ENCODE measurements at places on chromosomes 11 and 22. TPM values are rescaled to one million over a fixed set of nuclear protein-coding genes. Genes with fewer than 3 reads are reported as not detected.
A peak's percentile ranks its signal among the peaks of the same experiment; 100 is the strongest.

GRCh38 chr11:80960381-80961029 lies 1519.7 kb upstream of the TENM4 start:
- no peak for DNase-seq

Gene C22orf15
- 1.3 TPM for total RNA-seq

- DNase-seq, result no peak
Observed at GRCh38 chr11:129282634-129283033, 90.5 kb upstream of the ARHGAP32 start.

Gene CASP5
- not detected for total RNA-seq

GRCh38 chr22:21760640-21761039 lies 25.0 kb upstream of the YPEL1 start:
- no peak for DNase-seq

GRCh38 chr11:78339483-78339882 lies 78.1 kb downstream of the GAB2 start:
- no peak for DNase-seq

GRCh38 chr11:79236541-79236971 lies 204.3 kb downstream of the TENM4 start:
- DNase-seq, result no peak

Gene EMID1
- not detected for total RNA-seq

DNA sequence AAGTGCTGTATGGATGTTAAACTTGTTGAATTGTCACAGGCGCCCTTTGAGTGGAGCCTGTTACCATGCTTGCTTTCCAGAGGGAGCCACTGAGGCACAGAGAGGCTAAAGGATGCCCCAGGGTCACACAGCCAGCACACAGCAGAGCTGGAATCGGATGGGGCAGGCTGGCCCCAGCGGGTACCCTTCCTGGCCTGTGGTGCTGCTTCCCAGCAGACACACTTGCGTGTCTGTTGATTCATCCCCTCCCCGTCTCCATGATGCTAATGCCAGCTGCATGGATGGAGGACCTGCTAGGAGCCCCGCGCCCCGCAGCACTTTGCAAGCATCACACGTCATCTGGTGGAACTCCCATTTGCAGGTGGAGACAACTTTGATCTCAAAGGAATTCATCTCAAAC lies 52.4 kb upstream of the SHISAL1 start:
- no peak for DNase-seq

GRCh38 chr11:130211781-130212401 lies 52.3 kb downstream of the ST14 start:
- no peak for DNase-seq

DNA sequence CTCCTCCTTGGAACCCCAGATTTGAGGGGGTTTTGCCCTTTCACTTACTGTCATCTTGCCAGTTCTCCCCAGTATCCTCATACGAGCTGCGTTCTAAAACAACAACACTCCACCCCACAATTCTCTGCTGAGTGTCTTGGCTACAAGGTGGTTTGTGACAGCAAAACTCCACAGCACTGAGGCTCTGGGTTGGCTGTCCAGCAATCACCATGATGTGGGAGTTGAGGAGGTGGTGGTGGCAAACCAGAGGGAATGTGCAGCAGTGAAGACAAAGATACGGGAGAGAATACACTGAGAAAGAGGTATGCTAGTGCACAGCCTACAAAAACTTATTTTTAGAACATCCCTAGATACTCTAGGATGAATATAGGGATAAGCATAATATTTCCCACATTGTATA lies 335.0 kb downstream of the C11orf87 start:
- DNase-seq, result no peak

GRCh38 chr11:86069408-86070101 lies 671 bp upstream of the PICALM start:
- peak; percentile 53 for DNase-seq

Gene TSPAN18
- not detected for total RNA-seq

Gene KRTAP5-7
- total RNA-seq, result not detected

DNA sequence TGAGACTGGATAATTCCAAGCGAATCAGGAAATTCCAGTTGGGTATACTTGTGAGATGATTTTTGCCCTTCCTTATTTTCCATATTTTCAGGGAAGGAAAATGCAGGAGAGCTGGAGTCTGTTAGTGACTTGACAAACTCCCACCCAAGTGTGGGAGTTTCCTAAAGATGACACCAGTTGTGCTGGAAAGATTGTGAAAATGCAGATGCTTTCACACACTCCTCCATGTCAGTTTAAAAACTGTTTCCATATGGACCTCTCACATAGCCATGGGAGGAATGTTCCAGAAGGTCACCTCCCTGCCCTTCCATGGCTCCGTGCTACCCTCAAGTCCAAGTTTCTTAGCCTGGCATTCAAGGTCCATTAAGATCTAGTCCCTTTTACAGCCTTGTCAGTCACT lies 350.7 kb upstream of the NARS2 start:
- no peak for DNase-seq

DNA sequence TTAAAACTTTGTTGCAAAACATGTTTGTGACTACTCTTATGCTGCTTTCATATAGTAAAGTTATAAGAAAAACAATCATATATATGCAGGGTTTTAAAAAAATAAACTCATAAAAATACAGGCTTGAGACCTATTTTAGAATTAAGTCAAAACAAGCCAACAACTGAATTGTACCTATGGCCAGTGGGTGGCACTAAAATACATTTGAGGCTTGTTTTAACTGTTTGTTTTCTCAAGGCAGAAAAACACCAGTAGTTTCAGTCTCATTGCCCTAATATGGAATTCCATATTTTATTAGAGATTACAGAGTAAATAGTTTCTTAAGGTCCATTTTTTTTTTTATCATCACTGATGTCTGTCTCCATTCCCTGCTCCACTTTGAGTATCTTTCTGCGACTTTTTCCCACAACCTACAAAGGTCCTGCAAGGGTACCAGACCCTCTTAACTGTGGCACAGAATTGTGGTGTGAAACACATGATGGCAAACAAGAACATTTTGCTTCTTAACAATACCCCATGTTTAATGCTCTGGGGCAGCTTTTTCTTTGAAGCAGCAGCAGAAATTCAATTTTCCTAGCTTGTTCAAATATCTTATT lies 8.5 kb upstream of the CCDC89 start:
- peak; percentile 24 for DNase-seq

Gene ACR
- not detected for total RNA-seq

Gene POU2AF2
- not detected for total RNA-seq

DNA sequence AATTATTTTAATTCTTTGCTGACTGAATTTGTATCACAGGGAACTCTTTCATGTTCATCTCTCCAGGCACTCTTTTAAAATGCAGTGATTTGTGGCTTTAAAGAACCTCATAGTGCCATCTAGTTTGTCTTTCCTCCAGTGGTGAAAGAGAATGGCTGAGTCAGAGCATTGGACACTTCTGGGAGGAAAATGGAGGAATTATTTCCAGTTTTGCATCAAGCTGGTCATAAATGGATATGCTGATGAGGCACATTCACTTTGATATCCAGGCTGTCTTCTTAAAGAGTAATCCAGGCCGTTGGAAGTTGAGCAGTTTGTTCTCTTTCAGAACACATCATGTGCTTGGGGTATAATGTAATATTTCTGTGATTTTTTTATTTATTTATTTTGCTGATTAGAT lies 273.7 kb downstream of the DDX10 start:
- DNase-seq, result no peak

GRCh38 chr11:22192289-22192641 lies 620 bp upstream of the ANO5 start:
- no peak for DNase-seq

Gene IFITM5
- not detected for total RNA-seq

- DNase-seq, result no peak
Observed at GRCh38 chr11:23696688-23697415, 800.0 kb upstream of the LUZP2 start.

DNA sequence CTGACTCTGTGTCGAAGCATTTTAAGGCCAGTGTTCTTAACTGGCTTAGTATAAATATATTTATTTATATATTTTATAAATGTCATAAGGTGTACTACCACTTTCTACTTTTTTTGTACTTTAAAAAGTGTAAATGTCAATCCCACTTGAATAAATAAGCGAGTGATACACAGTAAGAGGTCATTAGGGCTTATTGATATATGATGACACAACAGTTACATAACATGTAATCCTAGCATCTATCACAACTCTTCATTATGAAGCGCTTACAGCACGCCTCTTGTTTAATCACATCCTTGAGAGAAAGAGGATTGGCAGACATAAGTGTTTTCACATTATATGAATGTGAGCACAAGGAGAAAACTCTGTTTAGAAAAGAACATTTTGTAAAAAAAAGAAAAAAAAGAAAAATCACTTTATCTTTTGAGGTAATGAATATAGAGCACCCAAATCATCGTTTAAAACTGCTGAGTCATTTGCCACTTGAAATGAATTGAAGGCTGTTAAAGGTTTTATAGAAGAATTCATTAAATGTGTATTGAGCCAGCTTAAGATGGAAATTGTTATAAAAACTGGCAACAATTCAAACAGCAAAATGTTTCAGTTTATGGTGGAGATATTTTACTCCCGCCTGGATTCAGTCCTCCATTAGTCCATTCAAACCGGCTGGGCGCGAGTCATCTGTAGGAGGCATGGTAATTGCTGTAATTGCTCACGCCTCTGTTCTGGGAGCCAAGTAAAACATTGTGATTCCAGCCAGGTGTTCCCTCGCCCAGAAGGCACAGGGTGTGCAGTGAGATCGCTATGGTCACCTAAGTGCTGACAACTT lies 627.3 kb upstream of the KIRREL3 start:
- no peak for DNase-seq

GRCh38 chr11:2675540-2675939 lies 24.3 kb downstream of the KCNQ1OT1 start:
- DNase-seq, result no peak

Gene GPHA2
- not detected for total RNA-seq

- DNase-seq, result no peak
Observed at GRCh38 chr11:17651061-17651460, 68.3 kb upstream of the MYOD1 start.

- DNase-seq, result no peak
Observed at GRCh38 chr11:125588505-125588904, 4.1 kb upstream of the STT3A start.

- no peak for DNase-seq
Observed at GRCh38 chr11:84022201-84022600, 736.0 kb upstream of the CCDC90B start.

GRCh38 chr11:43819926-43820325 lies 60.7 kb upstream of the ALKBH3 start:
- DNase-seq, result no peak

DNA sequence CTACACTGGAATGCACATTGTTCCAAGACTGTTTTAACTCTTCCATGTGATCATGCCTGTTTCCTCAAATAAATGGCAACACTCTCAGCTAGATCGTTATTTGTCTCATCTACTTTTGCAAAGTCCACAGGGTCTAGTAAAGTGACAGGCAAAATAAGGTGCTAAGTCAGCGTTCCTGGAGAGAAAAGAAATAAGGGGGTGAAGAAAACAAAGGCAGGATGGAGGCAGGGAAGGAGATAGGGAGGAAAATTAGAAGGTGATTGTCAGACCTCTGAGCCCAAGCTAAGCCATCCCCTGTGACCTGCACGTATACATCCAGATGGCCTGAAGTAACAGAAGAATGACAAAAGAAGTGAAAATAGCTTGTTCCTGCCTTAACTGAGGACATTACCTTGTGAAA lies 132.1 kb downstream of the RAB38 start:
- DNase-seq, result no peak

Gene SYT12
- 0.87 TPM for total RNA-seq

- DNase-seq, result no peak
Observed at GRCh38 chr11:126810776-126811175, 189.8 kb downstream of the KIRREL3 start.

- DNase-seq, result no peak
Observed at GRCh38 chr11:118147502-118147901, 5.1 kb downstream of the SCN4B start.

DNA sequence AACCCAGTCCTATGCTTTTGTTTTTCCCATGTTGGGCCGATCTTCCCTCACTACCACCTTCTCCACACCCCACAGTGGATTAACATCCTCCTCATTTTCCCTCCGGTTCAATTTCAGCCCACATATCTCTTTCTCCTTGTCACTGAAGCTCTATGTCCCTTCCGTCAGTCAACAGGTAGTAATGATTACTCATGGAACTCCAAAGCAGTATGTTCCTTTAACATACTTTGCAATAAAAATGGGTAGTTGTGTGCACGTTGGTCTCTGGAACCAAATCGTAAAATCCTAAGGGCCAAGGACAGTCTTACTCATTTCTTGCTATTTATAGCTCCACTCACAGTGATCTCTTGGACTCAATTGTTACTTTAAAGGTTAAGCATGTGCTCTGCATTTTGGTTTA lies 20.2 kb downstream of the AMOTL1 start:
- DNase-seq, result no peak

GRCh38 chr11:14386895-14387480 lies 28.0 kb upstream of the RRAS2 start:
- no peak for DNase-seq

GRCh38 chr11:134120143-134120850 lies 51.4 kb downstream of the JAM3 start:
- DNase-seq, result no peak

Gene CNTN5
- not detected for total RNA-seq

Gene APOBEC3F
- total RNA-seq, result 20.7 TPM

Gene OR56B4
- not detected for total RNA-seq

GRCh38 chr11:7353100-7353499 lies 101.4 kb downstream of the SYT9 start:
- peak; percentile 68 for DNase-seq

Gene FOLR1
- total RNA-seq, result not detected

Gene SLN
- total RNA-seq, result not detected

Gene TMPRSS4
- total RNA-seq, result not detected

DNA sequence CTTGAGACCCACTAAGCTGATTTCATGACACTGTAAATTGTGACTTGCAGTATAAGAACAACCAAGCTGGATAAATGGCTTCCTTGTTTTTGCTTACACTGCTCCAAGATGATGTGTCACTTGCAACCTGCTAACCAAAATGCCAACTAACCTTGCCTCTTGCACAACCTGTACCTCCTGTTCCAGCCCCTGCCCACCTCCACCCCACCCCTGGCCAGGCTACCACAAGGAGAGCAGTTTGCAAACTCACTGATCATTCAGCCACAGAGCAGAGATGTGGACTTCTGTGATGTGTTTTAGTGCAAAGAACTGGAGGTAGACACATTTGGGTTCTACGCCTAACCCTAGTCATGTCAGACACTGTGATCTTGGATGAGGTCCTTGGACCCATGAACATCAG lies 4.3 kb upstream of the APOL6 start:
- DNase-seq, result no peak

DNA sequence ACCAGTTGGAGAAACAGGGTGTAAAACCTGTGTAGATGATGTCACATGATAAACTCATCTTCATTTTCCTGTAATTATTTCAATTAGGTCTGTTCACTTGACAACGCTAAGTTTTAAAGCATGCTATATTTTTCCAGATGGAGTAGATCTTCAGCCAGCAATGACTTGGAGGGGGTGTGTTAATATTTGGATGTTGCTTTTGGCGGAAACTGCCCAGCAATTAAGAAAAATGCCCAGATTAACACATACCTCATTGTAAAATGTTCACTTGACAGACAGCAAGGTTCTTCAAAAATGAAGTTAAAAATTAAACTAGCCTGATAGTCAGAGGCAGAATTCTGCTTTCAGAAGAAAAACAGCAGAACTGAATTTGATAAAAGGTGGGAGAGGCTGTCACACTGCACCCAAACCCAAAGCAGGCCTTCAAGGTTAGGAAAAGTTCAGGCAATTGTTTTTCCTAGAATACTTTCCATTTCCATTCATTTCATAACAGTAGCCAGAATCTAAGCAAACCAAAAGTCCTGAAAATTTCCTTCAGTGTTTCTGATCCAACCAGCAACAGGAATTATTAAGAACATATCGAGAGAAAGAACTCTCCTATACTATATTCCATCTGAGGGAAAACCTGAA lies 33.0 kb downstream of the VSIG10L2 start:
- no peak for DNase-seq

GRCh38 chr22:27127911-27128310 lies 470.5 kb downstream of the MIAT start:
- no peak for DNase-seq

Gene DDX6
- 142 TPM for total RNA-seq
